ENCODE measurements at places on chromosomes 12 and 14.

- no peak for DNase-seq
Observed at GRCh38 chr14:60220084-60220483, 28.9 kb upstream of the PPM1A start.

DNA sequence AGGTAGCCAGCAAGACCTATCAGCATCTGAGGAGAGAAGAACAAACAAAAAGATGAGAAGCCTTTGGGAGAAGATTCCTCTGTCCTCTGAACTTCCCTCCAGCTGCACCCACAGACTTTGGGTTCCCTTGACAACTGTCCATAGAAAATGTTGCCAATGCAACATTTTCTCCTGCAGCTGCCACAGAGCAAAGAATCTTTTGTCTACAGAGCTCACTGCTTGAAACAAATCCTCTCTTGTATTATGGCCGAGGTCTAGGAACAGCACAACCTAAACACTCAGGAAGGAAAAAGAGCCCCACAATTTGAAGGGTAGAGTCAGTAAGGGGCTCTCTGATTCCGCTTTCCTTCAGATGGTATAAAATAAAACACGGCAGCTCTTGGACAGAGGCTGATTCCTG is 14.3 kb downstream of the POMT2 start:
- peak; percentile 73 for DNase-seq

- no peak for DNase-seq
Observed at GRCh38 chr12:65232476-65233077, 45.9 kb upstream of the MSRB3 start.

GRCh38 chr12:30862486-30862885 is 64.1 kb upstream of the TSPAN11 start:
- DNase-seq = no peak

Measured in hippocampal formation (tissue), 2 donors.